Common myeloid progenitor, CD34-positive (primary cell): ENCODE measurements at places on chromosomes 11 and 22.

DNA sequence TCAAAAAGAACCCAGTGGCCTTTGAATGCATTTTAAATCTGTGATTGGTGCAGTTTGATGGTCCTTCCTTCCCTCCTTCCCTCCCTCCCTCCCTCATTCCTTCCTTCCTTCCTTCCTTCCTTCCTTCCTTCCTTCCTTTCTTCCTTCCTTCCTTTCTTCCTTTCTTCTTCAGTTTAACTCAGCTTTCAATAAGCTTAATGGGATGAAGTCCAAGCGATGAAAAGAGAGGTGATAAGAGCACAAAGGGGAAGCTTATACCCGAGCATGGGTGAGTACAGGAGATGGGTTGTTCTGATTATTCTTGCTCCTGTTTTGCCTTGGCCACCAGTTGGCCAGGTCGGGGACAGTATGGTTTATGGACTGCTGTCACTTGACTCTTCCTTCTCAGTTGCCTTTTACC is 605.6 kb downstream of the NTM start:
- H3K4me1 ChIP-seq, result no peaks in the 10 kb centered on the region
- H3K4me3 ChIP-seq, result no peak overlapping the region
- H3K27me3 ChIP-seq, result no peaks in the 10 kb centered on the region
- H3K27ac ChIP-seq, result no peak overlapping the region

DNA sequence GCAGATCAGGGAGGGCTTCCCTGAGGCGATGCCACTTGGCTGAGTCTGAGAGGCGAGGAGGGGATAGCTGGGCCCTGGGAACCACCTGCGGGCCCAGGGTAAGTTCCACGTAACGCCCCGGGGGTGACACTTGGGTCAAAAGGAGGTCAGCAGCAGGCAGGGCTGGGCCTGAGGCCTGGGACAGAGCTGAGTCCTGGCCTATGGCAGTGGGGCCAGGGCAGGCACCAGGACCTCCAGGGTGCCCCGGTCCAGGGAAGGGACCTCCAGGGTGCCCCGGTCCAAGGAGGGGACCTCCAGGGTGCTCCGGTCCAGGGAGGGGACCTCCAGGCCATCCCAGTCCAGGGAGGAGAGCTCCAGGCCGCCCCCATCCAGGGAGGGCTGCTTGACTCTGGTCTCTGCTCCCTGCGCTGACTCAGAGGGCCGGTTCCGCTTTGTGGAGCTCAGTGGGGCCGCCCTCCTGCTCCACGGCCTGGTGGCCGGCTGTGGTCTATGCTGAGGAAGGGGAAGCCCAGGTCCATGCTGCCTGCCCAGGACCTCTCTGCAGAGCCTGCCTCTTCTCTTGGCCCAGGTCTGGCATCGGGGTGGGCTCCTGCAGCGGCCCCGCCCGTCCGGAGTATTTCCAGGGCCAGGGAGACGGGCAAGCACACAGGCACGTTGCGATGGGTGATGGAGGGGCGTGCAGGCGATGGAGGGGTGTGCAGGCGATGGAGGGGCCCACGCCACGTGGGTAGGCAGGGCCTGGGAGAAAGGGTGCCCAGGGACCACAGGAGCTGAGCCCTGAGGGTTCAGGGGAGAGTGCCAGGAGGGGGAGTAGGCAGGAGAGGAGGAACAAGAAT is 19.5 kb upstream of the WNT7B start:
- H3K4me3 ChIP-seq, result no peak overlapping the region
- H3K4me1 ChIP-seq, result peaks cover 50% of the 10 kb centered on the region
- H3K27ac ChIP-seq, result no peak overlapping the region
- DNase-seq, result peak; percentile 87

- H3K27ac ChIP-seq, result no peak overlapping the region
- no peak overlapping the region for H3K4me3 ChIP-seq
- H3K27me3 ChIP-seq, result no peaks in the 10 kb centered on the region
- no peak for DNase-seq
- H3K36me3 ChIP-seq, result no peaks in the 10 kb centered on the region
- no peaks in the 10 kb centered on the region for H3K4me1 ChIP-seq
Observed at GRCh38 chr11:118806400-118806799, 15.4 kb upstream of the DDX6 start.

DNA sequence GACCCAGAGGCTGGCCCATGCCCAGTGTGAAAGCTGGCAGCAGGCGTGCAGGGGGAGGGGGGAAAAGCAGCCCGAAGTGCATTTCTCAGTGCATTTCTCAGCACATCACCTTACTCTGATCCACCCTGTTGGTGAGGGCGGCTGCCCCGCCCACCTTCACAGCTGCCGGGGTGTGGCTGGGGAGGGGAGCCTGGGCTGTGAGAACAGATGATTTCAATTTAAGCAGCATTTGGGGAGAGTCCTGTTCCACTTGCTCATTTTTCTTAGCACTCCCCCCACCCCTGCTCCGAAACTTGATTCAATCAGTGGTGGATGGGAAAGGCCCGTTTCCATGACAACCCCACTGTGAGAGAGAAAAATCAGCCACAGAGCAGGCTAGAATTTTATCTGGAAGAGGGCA is 84.8 kb downstream of the SNX19 start:
- no peak for DNase-seq
- no peak overlapping the region for H3K27ac ChIP-seq
- no peaks in the 10 kb centered on the region for H3K27me3 ChIP-seq

DNA sequence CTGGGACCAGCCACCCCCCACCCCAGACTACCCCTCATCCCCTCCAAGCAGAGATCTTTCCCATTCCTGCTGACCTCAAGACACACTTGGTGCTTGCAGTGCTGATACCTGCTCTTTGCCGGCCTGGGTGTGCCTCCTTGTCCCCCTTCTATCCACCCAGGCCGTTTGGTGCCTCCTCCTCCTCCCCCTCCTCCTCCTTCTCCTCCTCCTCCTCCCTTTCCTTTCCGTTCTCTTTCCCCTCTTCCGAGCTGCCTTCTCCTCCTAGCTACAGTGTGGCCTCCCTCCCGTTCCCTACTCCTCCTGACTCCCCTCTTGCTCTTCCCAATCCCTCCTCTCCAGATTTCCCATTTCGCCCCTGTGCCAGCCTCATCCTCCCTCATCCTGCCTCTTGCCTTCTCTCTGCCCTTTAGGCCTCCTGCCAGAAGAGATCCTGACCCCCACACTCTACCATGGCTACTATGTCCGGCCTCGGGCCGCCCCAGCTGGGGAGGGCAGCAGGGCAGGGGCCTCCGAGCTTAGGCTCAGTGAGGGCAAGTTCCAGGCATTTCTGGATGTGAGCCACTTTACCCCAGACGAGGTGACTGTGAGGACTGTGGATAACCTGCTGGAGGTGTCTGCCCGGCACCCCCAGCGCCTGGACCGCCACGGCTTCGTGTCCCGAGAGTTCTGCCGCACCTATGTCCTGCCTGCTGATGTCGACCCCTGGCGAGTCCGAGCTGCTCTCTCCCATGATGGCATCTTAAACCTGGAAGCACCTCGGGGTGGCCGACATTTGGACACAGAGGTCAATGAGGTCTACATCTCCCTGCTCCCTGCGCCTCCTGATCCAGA is 712 bp downstream of the HSPB2 start:
- H3K36me3 ChIP-seq, result no peaks in the 10 kb centered on the region
- H3K27me3 ChIP-seq, result peaks cover 51% of the 10 kb centered on the region
- H3K4me1 ChIP-seq, result no peaks in the 10 kb centered on the region
- H3K27ac ChIP-seq, result no peak overlapping the region

DNA sequence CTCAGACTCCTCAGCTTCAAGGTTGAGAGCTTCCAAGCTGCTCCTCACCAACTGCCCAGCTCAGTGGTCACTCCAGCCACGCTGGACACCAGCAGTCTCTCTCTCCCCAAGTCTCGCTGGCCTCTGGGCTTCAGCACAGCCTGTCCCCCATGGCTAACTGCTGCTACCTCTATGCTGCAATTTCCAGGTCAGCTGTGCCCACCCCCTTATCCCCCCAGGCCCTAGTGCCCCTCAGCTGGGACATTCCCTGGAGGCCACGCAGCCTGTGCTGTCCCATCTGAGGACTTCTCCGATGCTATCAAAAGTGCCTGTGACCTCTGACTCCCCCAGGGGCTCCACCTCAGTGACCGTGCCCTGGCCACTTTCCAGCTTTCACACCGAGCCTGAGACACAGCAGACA is 37.5 kb upstream of the PHF21B start:
- H3K4me3 ChIP-seq, result no peak overlapping the region
- H3K27ac ChIP-seq, result no peak overlapping the region
- no peak for DNase-seq
- no peaks in the 10 kb centered on the region for H3K36me3 ChIP-seq

DNA sequence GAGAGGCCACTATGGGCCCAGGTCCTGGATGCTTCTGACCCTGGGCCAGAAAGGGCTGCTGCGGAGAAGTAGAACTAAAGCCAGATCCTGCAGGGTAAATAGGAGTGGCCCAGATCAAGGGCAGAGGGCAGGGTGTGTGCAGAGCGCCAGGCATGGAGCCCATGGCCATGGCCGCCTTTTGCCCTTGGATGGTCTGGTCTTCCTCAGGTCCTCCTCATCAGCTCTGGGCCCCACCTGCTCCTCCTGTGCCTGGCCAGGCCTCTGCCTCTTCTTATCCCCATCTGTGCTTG is 277.6 kb downstream of the BRD1 start:
- H3K27ac ChIP-seq, result no peak overlapping the region
- no peaks in the 10 kb centered on the region for H3K4me1 ChIP-seq
- H3K36me3 ChIP-seq, result peaks cover 3% of the 10 kb centered on the region
- no peak for DNase-seq
- no peak overlapping the region for H3K4me3 ChIP-seq
- H3K27me3 ChIP-seq, result no peaks in the 10 kb centered on the region

DNA sequence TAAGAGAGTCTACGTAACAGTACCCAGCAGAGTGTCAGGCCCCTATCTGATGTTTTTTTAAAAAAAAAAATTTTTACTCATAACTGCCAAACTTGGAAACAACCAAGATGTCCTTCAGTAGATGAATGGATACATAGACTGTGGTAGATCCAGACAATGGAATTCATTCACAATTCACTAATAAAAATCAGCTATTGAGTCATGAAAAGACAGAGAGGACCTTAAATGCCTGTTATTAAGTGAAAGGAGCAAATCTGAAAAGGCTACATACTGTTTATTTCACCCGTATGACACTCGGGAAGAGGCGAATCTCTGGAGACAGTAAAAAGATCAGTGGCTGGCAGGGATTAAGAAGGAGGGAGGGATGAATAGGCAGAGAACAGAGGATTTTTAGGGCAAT is 541.4 kb upstream of the TENM4 start:
- no peaks in the 10 kb centered on the region for H3K36me3 ChIP-seq
- H3K27me3 ChIP-seq, result no peaks in the 10 kb centered on the region
- H3K4me1 ChIP-seq, result no peaks in the 10 kb centered on the region
- no peak overlapping the region for H3K27ac ChIP-seq
- DNase-seq, result no peak
- H3K4me3 ChIP-seq, result no peak overlapping the region

GRCh38 chr11:64810891-64811272 is 531 bp upstream of the MEN1 start:
- H3K4me1 ChIP-seq, result peaks cover 9% of the 10 kb centered on the region
- peak overlapping the region; percentile 87 for H3K4me3 ChIP-seq
- peak overlapping the region; percentile 64 for H3K27ac ChIP-seq
- no peaks in the 10 kb centered on the region for H3K27me3 ChIP-seq
- no peak for DNase-seq

- H3K27me3 ChIP-seq, result peaks cover 13% of the 10 kb centered on the region
- H3K4me3 ChIP-seq, result no peak overlapping the region
- DNase-seq, result no peak
Observed at GRCh38 chr11:9092072-9092471, 673 bp upstream of the SCUBE2 start.

DNA sequence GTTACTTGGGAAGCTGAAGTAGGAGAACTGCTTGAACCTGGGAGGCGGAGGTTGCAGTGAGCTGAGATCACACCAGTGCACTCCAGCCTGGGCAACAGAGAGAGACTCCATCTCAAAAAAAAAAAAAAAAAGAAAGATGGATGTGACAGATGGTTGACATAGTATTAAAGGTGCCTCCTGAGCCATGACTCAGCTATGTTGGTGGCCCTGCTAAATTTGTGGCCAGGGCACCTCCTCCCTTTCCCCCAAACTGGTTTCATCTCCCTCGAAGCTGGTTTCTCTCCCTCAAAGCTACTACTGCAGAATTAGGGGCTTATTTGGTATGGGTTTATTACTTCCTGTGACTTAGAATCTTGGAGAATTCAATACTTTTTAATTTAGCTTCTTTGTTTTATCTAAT is 31.5 kb downstream of the SDHD start:
- H3K27me3 ChIP-seq, result no peaks in the 10 kb centered on the region
- no peaks in the 10 kb centered on the region for H3K36me3 ChIP-seq
- H3K27ac ChIP-seq, result no peak overlapping the region
- DNase-seq, result no peak

- H3K4me3 ChIP-seq, result no peak overlapping the region
- H3K27me3 ChIP-seq, result no peaks in the 10 kb centered on the region
- H3K4me1 ChIP-seq, result peaks cover 32% of the 10 kb centered on the region
- peaks cover 3% of the 10 kb centered on the region for H3K36me3 ChIP-seq
Observed at GRCh38 chr22:30301995-30302809, 12.9 kb upstream of the CASTOR1 start.

DNA sequence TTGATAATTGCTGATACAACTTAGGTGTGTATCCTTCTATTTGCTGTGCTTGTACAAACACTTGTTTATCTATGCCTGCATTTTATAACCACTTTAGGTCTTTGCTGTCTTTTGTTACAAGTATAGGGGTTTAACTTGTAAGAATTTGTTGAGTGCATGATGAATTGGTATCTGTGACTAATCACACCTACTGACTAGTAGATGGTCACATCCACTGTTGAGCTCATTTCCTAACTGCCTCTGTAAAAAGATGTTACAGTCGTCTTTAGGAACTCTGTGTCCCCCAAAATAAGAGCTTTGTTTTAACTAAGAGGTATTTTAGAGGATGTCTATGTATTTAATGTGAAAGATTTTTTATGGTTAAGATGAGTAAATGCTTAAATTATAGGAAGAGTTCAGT is 60.5 kb downstream of the HIPK3 start:
- peak; percentile 40 for DNase-seq
- no peaks in the 10 kb centered on the region for H3K36me3 ChIP-seq
- H3K27me3 ChIP-seq, result no peaks in the 10 kb centered on the region

DNA sequence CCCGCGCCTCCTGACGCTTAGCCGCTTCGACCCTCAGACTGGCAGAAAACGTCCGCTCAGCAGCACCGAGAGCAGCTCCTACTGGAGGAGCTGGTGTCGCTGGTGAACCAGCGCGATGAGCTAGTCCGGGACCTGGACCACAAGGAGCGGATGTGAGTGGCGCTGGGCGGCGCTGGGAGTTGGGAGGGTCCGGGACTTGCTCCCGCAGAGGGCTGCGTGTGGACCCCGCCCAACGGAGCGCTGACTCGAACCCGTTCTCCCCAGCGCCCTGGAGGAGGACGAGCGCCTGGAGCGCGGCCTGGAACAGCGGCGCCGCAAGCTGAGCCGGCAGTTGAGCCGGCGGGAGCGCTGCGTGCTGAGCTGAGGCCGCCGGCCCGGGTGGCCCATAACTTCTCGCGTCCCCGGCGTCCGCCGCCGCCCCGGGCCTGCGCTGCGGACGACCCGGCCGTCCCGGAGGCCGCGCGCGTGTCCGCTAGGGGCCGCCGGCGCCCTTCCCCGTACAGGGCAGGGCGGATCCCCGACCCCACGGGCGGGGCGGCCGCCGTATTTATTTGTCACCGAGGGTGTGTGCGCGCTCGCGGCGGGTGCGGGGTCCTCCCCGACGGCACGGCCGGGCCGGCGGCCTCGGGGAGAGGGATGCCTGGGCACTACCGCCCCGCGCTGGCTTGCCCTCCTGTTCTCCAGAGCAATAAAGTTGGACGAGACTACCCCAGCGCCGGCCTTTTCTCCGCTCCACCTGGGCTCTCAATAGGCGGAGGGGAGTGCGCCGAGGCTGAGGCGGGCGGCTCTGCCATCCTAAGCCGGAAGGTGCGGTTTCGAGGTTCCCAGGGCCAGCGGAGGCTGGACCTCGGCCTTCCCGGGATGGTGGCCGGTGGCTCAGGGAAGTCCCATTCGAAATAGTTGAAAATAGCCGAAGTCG is 3.4 kb downstream of the KCNK7 start:
- no peaks in the 10 kb centered on the region for H3K27me3 ChIP-seq
- H3K36me3 ChIP-seq, result peaks cover 40% of the 10 kb centered on the region
- DNase-seq, result no peak
- no peak overlapping the region for H3K4me3 ChIP-seq
- peaks cover 34% of the 10 kb centered on the region for H3K4me1 ChIP-seq
